Neuronal stem cell (in vitro differentiated cells): ENCODE measurements at places on chromosomes 1 and 21.

- no peak overlapping the region for H3K27ac ChIP-seq
- H3K27me3 ChIP-seq: no peaks in the 10 kb centered on the region
- DNase-seq: no peak
- H3K4me1 ChIP-seq: no peaks in the 10 kb centered on the region
- H3K36me3 ChIP-seq: no peaks in the 10 kb centered on the region
- no peak overlapping the region for H3K4me3 ChIP-seq
Measured at GRCh38 chr1:183361081-183361480, 57.1 kb downstream of the NMNAT2 start.

- no peak for DNase-seq
- H3K4me1 ChIP-seq: peaks cover 22% of the 10 kb centered on the region
- H3K36me3 ChIP-seq: no peaks in the 10 kb centered on the region
- peak overlapping the region; percentile 18 for H3K27ac ChIP-seq
- H3K4me3 ChIP-seq: no peak overlapping the region
Measured at GRCh38 chr1:150981177-150981804, 801 bp upstream of the ANXA9 start.

GRCh38 chr1:207397525-207397926, 56.6 kb upstream of the CR2 start:
- H3K27me3 ChIP-seq: no peaks in the 10 kb centered on the region
- DNase-seq: no peak
- no peak overlapping the region for H3K27ac ChIP-seq
- H3K4me3 ChIP-seq: no peak overlapping the region
- H3K36me3 ChIP-seq: no peaks in the 10 kb centered on the region

DNA sequence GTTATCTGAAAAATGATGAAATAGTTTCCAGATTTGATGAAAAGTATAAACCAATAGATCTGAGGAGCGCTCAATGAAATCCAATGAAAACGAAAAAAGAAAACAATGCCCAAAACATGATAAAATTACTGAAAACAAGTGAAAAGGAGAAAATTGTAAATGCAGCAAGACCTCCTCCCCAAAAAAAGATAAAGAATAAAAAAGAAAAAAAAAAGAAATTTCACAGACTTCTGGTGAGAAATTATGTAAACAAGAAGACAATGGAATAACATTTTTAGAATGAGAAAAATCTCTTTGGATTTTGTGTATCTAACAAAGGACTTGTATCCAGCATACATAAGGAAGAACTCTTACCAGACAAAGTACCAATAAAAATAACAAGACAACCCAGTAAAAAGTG, 134.2 kb downstream of the DNAH14 start:
- no peak overlapping the region for H3K4me3 ChIP-seq
- no peaks in the 10 kb centered on the region for H3K4me1 ChIP-seq
- no peaks in the 10 kb centered on the region for H3K27me3 ChIP-seq
- H3K27ac ChIP-seq: no peak overlapping the region
- DNase-seq: no peak

DNA sequence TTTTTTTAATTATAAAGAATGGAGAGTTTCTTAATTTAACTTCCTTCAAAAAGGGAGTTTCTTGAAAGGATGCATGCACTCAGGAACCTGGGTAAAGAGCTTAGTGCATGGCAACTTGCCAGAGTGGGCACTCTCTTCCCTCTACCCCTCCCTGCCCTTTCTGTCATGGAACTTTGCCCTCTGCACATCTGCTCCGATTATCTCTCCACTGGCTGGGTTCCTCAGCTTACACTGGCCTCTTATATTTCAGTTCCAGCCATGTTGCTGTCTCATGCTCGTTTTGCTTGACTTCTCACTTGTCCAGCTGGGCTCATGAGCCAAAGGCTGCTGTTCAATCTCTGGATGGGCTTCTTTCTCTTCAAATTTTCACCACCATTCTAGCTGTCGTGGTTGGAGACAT, 87.0 kb downstream of the NCAM2 start:
- no peak overlapping the region for H3K4me3 ChIP-seq
- no peaks in the 10 kb centered on the region for H3K27me3 ChIP-seq
- no peak overlapping the region for H3K27ac ChIP-seq
- no peak for DNase-seq
- H3K36me3 ChIP-seq: no peaks in the 10 kb centered on the region
- H3K4me1 ChIP-seq: no peaks in the 10 kb centered on the region

DNA sequence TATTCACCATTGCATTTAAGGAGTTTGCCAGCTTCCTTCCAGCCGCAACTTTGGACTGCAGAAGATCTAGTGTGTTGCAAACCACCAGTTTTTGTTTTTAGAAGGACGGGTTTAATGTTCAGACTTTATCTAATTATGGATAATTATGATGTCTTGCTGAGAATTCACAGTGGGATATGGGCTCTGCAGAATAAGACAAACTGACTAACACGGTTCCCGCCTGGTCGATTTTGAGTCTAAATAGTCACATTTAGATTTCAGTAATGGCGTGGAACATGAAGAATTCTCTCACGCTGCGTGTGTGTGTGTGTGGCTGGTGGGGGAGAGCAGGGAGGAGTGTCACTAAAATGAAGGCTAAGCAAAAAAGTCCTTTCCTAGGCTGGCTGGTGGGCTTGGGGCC, 48.5 kb upstream of the DMRTB1 start:
- H3K27ac ChIP-seq: no peak overlapping the region
- H3K36me3 ChIP-seq: no peaks in the 10 kb centered on the region
- H3K4me3 ChIP-seq: no peak overlapping the region

DNA sequence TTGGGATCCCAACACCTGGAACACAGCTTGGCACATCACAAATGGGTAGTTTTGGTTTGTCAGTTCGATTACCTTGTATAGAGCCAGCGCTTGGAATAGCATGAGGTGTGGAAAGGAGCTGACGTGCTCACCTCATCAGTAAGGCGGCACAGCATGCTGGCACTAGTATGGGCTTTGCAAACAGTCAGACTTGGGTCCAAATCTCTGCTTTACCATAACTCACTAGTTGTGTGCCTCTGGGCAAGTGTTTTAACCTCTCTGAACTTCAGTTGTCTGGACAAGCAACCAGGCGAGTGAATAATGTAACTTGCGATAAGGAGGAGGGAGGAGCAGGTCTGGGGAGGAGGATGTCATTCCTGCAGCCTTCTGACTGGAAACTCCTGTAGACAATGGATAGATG, 26.3 kb upstream of the NEK2 start:
- no peaks in the 10 kb centered on the region for H3K4me1 ChIP-seq
- H3K4me3 ChIP-seq: no peak overlapping the region
- no peaks in the 10 kb centered on the region for H3K36me3 ChIP-seq
- DNase-seq: no peak
- peaks cover 63% of the 10 kb centered on the region for H3K27me3 ChIP-seq
- H3K27ac ChIP-seq: no peak overlapping the region

- no peaks in the 10 kb centered on the region for H3K27me3 ChIP-seq
- no peaks in the 10 kb centered on the region for H3K4me1 ChIP-seq
- no peak for DNase-seq
- peaks cover 96% of the 10 kb centered on the region for H3K36me3 ChIP-seq
- H3K27ac ChIP-seq: no peak overlapping the region
Measured at GRCh38 chr1:30976143-30976542, 67.6 kb upstream of the SDC3 start.

- H3K36me3 ChIP-seq: peaks cover 20% of the 10 kb centered on the region
- peaks cover 2% of the 10 kb centered on the region for H3K4me1 ChIP-seq
- no peak overlapping the region for H3K27ac ChIP-seq
- no peaks in the 10 kb centered on the region for H3K27me3 ChIP-seq
Measured at GRCh38 chr1:155242805-155243358, 12.4 kb downstream of the ENTREP3 start.

- no peak for DNase-seq
- H3K4me3 ChIP-seq: no peak overlapping the region
- no peaks in the 10 kb centered on the region for H3K36me3 ChIP-seq
- H3K4me1 ChIP-seq: peaks cover 2% of the 10 kb centered on the region
- H3K27me3 ChIP-seq: peaks cover 51% of the 10 kb centered on the region
- H3K27ac ChIP-seq: no peak overlapping the region
Measured at GRCh38 chr1:39623053-39623452, 16.4 kb downstream of the HEYL start.

GRCh38 chr1:43853161-43853921, 80.3 kb upstream of the ARTN start:
- no peaks in the 10 kb centered on the region for H3K4me1 ChIP-seq
- H3K36me3 ChIP-seq: peaks cover 9% of the 10 kb centered on the region
- no peak for DNase-seq
- no peaks in the 10 kb centered on the region for H3K27me3 ChIP-seq
- H3K4me3 ChIP-seq: no peak overlapping the region

DNA sequence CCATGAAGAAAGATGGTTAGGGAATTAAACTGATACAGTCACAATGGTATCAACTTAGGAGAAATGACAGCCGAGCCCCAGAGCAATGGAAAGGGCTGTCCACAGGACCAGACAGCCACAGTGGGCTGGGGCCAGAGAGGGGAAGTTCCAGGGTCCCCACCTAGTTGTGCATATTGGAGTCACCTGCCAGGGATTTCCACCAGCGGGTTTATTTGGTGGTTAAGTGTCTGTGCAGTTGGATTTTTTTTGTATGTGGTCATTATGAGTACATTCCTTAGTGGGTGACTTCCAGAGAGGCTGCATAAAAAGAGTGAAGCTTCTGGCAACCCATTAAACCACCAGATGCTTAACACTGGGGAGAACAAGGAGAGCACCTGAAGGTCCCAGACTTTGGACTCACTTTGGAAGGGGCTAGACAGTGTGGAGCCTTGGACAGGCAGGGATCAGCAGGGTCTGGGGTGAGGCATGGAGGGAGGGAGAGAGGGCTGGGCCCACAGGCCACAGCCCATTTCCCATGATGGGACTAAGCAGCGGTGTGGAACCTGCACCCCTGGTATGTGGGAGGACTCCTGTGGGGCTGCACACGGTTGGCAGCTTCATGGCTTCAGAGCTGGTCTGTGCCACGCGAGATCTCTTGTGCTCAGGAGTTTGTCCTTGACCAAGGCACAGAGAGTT, 7.8 kb upstream of the PTTG1IP start:
- no peaks in the 10 kb centered on the region for H3K27me3 ChIP-seq
- no peak overlapping the region for H3K27ac ChIP-seq
- DNase-seq: no peak
- peak overlapping the region; percentile 41 for H3K4me3 ChIP-seq

DNA sequence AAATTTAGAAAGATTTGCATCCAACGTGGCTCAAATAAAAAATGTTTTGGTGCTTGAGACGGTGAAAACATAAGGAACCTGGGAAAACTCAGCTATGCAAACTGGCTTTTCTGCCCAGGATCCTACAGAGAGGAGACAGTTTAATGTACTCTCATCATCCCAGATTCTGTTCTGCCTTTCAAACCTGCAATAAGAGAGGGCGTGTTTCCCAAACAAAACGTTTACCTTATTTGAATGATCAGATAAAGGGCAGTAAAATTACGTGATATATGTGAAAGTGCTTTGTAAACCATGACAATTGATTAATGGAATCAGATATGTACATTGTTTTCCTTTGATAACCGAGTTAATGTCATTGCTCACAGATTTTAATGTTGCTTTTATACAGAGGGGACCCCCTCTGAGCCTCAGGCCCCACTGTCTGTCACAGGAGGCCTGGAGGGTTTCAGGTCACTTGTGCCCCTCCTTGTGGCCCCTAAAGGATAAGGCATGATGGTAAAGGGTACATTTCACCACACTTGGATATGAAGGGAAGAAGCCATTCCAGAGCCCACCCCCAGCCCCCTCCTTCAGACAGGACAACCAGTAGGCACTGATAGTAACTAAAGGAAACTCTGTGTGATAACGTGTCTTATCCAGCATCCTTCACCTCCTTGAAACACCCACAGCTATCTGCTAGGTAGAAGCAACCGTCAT, 157.6 kb downstream of the EDEM3 start:
- no peaks in the 10 kb centered on the region for H3K27me3 ChIP-seq
- H3K36me3 ChIP-seq: peaks cover 2% of the 10 kb centered on the region
- no peak overlapping the region for H3K4me3 ChIP-seq
- H3K4me1 ChIP-seq: no peaks in the 10 kb centered on the region
- no peak overlapping the region for H3K27ac ChIP-seq
- DNase-seq: no peak

DNA sequence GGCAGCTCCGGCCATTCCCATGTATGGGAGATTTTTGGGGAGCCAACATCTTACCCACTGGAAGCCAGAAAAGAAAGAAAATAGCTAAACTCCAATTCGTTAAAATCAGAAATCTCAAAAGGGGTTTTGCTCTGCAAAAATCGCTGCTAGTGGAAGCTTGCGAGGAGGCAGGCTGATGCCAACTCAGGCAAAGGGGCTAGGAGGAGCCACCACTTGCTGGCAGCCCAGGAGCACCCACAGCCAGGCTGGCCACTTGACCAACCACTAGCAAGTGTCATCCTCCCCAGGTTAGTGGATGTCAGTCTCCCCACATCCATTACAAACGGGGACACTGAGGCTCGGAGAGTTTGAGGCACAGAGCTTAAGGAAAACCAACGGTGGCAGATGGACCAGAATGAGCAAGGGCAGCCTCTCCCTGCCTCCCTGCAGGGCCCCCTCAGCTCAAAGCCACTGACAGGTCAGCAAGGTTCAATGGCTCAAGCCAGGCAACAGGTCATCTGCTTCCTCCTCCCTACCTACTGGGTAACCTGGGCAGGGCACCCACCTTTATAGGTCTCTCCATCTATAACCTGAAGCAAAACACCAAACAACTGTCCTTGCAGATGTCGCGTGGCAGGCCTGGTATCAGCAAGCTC, 10.8 kb downstream of the KCNN3 start:
- no peak overlapping the region for H3K27ac ChIP-seq
- H3K27me3 ChIP-seq: no peaks in the 10 kb centered on the region
- H3K4me3 ChIP-seq: no peak overlapping the region
- no peak for DNase-seq

- peaks cover 7% of the 10 kb centered on the region for H3K27me3 ChIP-seq
- no peak for DNase-seq
- no peaks in the 10 kb centered on the region for H3K4me1 ChIP-seq
- no peak overlapping the region for H3K4me3 ChIP-seq
Measured at GRCh38 chr1:182917378-182917777, 35.6 kb downstream of the SHCBP1L start.

GRCh38 chr1:10050611-10051010, 17.9 kb downstream of the UBE4B start:
- H3K27ac ChIP-seq: no peak overlapping the region
- DNase-seq: no peak
- peaks cover 27% of the 10 kb centered on the region for H3K36me3 ChIP-seq
- no peaks in the 10 kb centered on the region for H3K27me3 ChIP-seq

- H3K4me3 ChIP-seq: no peak overlapping the region
- no peak for DNase-seq
- H3K27ac ChIP-seq: no peak overlapping the region
- H3K4me1 ChIP-seq: peaks cover 2% of the 10 kb centered on the region
- H3K36me3 ChIP-seq: peaks cover 30% of the 10 kb centered on the region
Measured at GRCh38 chr1:12031039-12031980, 12.0 kb downstream of the MIIP start.

GRCh38 chr1:243849421-243850201, 432 bp downstream of the AKT3 start:
- no peaks in the 10 kb centered on the region for H3K27me3 ChIP-seq
- peak overlapping the region; percentile 89 for H3K27ac ChIP-seq
- DNase-seq: peak; percentile 42
- no peaks in the 10 kb centered on the region for H3K36me3 ChIP-seq
- no peaks in the 10 kb centered on the region for H3K4me1 ChIP-seq

- peaks cover 5% of the 10 kb centered on the region for H3K4me1 ChIP-seq
- peak; percentile 23 for DNase-seq
- no peak overlapping the region for H3K4me3 ChIP-seq
- H3K27ac ChIP-seq: peak overlapping the region; percentile 39
- H3K36me3 ChIP-seq: no peaks in the 10 kb centered on the region
- H3K27me3 ChIP-seq: peaks cover 35% of the 10 kb centered on the region
Measured at GRCh38 chr1:3170561-3171453, 101.8 kb downstream of the PRDM16 start.
